Epithelial cell of umbilical artery (primary cell): ENCODE measurements at places on chromosomes 6 and 20. TPM values are rescaled to one million over a fixed set of nuclear protein-coding genes. Genes with fewer than 3 reads are reported as not detected.

The MLIP gene
- 12.0 and 21.1 TPM in 2 replicates for total RNA-seq

The TUBB2A gene
- 44.8 and 60.0 TPM in 2 replicates for total RNA-seq

The HMGN4 gene
- 57.2 and 80.9 TPM in 2 replicates for total RNA-seq

The THBS2 gene
- total RNA-seq = 3.6 and 6.5 TPM in 2 replicates

The BFSP1 gene
- 2.7 and 2.9 TPM in 2 replicates for total RNA-seq

The SCRT2 gene
- not detected in 2 replicates for total RNA-seq

The FRS3 gene
- 0.32 and 1.1 TPM in 2 replicates for total RNA-seq

The TMEM200A gene
- total RNA-seq = 3.0 and 3.2 TPM in 2 replicates

The NKX2-4 gene
- total RNA-seq = not detected in 2 replicates

The CCN6 gene
- total RNA-seq = not detected in 2 replicates

The FAM209B gene
- total RNA-seq = not detected in 2 replicates

The BPIFB1 gene
- not detected in 2 replicates for total RNA-seq

The STXBP5 gene
- 20.1 and 24.3 TPM in 2 replicates for total RNA-seq

The CCN2 gene
- 425 and 437 TPM in 2 replicates for total RNA-seq

The XRN2 gene
- total RNA-seq = 106 and 109 TPM in 2 replicates

The PPIL6 gene
- 1.7 and 2.3 TPM in 2 replicates for total RNA-seq

The GTSF1L gene
- 0.32 TPM in 1 of 2 replicates, not detected in the other for total RNA-seq

The TAAR8 gene
- total RNA-seq = not detected in 2 replicates

The WFDC5 gene
- total RNA-seq = not detected in 2 replicates

The ADTRP gene
- 5.3 and 9.1 TPM in 2 replicates for total RNA-seq

The FAM209A gene
- total RNA-seq = not detected in 2 replicates

The THBD gene
- total RNA-seq = 11.7 and 32.7 TPM in 2 replicates

The STMND1 gene
- not detected in 2 replicates for total RNA-seq

The CALHM6 gene
- 1.9 TPM in 1 of 2 replicates, not detected in the other for total RNA-seq

The MAFB gene
- 0.15 and 0.65 TPM in 2 replicates for total RNA-seq

The PLN gene
- total RNA-seq = under 0.01 TPM in 1 of 2 replicates, not detected in the other

The NFATC2 gene
- total RNA-seq = 0.65 and 0.91 TPM in 2 replicates

The TRAPPC3L gene
- total RNA-seq = under 0.01 TPM in 1 of 2 replicates, not detected in the other

The KHDC1 gene
- 1.9 and 2.0 TPM in 2 replicates for total RNA-seq

The GSS gene
- 54.6 and 55.2 TPM in 2 replicates for total RNA-seq

The SCGN gene
- not detected in 2 replicates for total RNA-seq

The SLC4A11 gene
- 1.9 and 2.0 TPM in 2 replicates for total RNA-seq

The LHFPL5 gene
- not detected in 2 replicates for total RNA-seq

The PRL gene
- total RNA-seq = not detected in 2 replicates

The TMEM244 gene
- total RNA-seq = not detected in 2 replicates

The RBM24 gene
- 0.30 and 1.3 TPM in 2 replicates for total RNA-seq

The TRIM38 gene
- total RNA-seq = 8.1 and 15.3 TPM in 2 replicates

The DEFB118 gene
- not detected in 2 replicates for total RNA-seq

The HTR1B gene
- total RNA-seq = 17.9 and 42.6 TPM in 2 replicates

The CLDN20 gene
- total RNA-seq = 0.30 TPM in 1 of 2 replicates, not detected in the other

The DDO gene
- total RNA-seq = under 0.01 and 1.1 TPM in 2 replicates

The SLC17A3 gene
- not detected in 2 replicates for total RNA-seq

The SMLR1 gene
- total RNA-seq = not detected in 2 replicates

The TBX18 gene
- 13.0 and 31.5 TPM in 2 replicates for total RNA-seq

The ETV7 gene
- total RNA-seq = under 0.01 and 1.4 TPM in 2 replicates

The CARMIL1 gene
- 3.8 and 6.2 TPM in 2 replicates for total RNA-seq

The TAF8 gene
- 15.6 and 28.4 TPM in 2 replicates for total RNA-seq

The VNN1 gene
- under 0.01 TPM in 1 of 2 replicates, not detected in the other for total RNA-seq

The LGSN gene
- not detected in 2 replicates for total RNA-seq

The RPS6KA2 gene
- 68.8 and 74.4 TPM in 2 replicates for total RNA-seq

The CRISP1 gene
- not detected in 2 replicates for total RNA-seq

The ENPP3 gene
- under 0.01 TPM in 1 of 2 replicates, not detected in the other for total RNA-seq

The FHL5 gene
- not detected in 2 replicates for total RNA-seq

The POM121L2 gene
- total RNA-seq = not detected in 2 replicates

The ENPP1 gene
- total RNA-seq = 2.3 and 3.6 TPM in 2 replicates

The PROKR2 gene
- total RNA-seq = under 0.01 TPM in 1 of 2 replicates, not detected in the other

The CPNE5 gene
- 4.6 and 5.8 TPM in 2 replicates for total RNA-seq
